SK-N-SH (cell line): ENCODE measurements at places on chromosomes 6 and 20. TPM values are rescaled to one million over a fixed set of nuclear protein-coding genes. Genes with fewer than 3 reads are reported as not detected.

Gene RING1
- 55.1 and 61.3 TPM in 2 replicates for polyA plus RNA-seq

Gene ECT2L
- 0.02 TPM in 1 of 2 replicates, not detected in the other for polyA plus RNA-seq

Gene COL21A1
- 0.07 and 0.19 TPM in 2 replicates for polyA plus RNA-seq

Gene C6orf118
- not detected in 2 replicates for polyA plus RNA-seq

Gene PNLDC1
- not detected in 2 replicates for polyA plus RNA-seq

GRCh38 chr20:43681991-43682410 lies 15.1 kb downstream of the MYBL2 start:
- DNase-seq: no peak

- DNase-seq: no peak
Measured at GRCh38 chr6:156883497-156884252, 106.5 kb downstream of the ARID1B start.

DNA sequence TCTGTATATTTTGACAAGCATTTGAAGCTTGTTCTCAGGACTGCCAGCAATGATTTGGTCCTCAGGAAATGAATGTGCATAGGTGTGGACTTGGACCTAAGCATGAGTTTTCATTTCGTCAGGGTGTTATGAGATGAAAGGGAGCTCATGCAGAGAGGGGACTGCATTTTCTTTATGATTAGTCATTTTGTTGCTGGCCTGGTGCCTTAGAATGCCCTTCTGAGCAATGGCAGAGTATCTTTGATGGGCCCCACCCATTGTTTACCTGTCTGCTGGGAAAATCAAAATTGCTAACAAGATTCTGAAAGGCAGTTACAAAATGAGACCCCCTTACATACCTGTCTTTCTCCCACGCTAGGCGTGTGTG lies 51.5 kb upstream of the MTHFD1L start:
- no peak for DNase-seq

DNA sequence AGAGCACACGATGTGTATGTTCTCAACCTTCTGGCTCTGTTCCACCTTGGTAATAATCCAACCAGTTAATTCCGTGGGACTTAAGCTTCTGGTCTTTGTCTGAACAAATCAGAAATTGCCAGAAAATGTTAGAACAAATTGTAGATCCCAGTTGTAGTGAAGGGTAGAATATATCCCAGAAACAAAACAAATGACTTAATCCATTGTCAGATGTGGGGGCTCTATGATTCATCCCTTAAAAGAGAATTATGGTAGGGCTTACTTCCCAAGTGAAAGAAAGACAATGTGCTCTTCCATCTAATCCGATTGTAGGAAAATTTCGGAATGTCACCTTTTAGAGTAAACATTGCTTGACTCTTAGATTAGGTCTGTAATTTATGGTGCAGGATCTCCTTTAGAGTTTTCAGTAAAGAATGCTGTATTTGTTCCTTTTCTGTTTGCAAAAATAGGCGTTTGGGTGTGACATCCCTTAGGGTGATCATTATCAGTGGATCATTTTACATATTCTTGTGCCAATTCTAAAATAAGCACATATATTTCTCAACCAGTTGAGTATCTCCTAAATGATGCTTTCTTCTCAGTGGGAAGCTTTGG lies 234.5 kb upstream of the ZNF217 start:
- no peak for DNase-seq

DNA sequence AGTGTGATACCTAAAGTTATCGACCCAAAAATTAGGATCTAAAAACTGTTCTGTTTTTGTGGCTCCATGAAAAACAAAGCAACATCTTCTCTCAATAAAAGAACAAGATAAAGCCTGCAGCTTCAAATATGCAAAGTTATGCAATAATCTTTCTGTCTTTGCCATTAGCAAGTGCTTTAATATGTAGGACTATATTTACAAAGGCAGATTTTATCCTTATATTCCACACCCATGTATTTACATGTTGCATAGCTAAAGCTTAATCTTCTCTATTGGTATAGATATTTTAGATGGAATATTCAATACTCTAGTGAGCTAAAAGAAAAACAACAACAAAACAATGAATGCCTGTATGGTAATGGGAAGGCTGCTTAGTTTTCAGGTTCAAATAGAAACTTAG lies 628.2 kb downstream of the PHF3 start:
- no peak for DNase-seq

GRCh38 chr20:54115172-54115854 lies 44.9 kb upstream of the BCAS1 start:
- no peak for DNase-seq
